Astrocyte of the cerebellum (primary cell): ENCODE measurements at places on chromosomes 3 and 15.
A peak's percentile ranks its signal among the peaks of the same experiment; 100 is the strongest.

DNA sequence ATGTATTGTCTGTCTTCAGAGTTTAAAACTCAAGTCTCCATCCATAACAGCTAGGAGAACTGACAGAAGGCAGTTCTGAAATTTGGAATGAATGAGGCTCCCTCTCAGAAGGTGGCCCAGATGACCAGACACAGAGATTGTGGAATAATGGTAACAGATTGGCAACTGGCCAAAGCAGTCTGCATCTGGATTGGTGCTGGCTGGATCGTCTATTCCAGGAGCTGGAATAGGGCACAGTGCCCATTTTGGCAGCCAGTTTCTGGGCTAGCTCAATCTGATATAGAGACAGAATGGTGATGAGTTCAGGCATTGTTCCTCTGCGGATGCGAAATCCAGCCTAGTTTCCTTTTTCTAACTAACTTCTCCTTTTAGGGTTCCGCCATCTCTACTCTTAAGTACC is 851.7 kb downstream of the PDCD6IP start:
- no peak for DNase-seq

GRCh38 chr3:122880173-122880572 is 85.3 kb downstream of the SLC49A4 start:
- no peak for DNase-seq

DNA sequence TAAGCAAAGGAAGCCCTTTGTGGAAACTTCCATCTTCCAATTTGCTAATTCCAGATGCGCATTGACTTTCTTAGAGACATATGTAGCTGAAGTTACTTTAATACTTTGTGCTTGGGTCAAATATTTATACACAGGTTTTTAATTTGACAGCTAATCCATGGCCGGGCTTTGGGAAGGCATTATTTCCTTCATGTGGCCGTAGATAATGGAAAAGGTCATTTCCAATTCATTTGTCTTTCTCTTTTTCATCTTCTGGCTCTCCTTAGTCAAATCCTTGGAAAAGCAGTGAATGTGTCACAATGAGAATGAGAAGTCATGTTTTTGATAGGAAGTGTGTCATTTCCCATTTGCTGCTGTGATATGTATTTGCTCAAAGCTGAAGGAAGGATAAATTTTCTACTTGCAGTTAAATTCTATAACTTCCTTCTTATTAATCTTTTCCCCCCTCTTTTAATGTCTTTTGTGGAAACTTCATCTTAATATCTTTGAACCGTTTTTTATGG is 323.3 kb downstream of the CLSTN2 start:
- no peak for DNase-seq

DNA sequence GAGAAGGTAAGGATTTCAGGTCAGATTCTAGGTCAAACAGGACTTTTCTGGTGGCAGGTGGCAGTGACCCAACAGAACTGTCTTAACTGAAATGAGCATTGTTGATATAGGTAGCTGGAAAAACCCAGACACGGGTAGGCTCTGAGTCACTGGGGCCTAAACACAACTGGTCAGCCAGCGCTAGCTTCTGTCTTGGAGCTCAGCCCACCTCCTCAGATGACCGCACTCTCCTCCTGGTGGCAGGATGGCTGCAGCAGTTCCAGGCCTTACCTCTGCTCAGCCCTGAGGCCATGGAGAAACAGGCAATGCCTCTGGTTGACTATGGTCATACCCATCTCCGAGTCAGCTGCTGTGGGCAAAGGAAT is 61.1 kb upstream of the GATA2 start:
- peak; percentile 37 for DNase-seq

DNA sequence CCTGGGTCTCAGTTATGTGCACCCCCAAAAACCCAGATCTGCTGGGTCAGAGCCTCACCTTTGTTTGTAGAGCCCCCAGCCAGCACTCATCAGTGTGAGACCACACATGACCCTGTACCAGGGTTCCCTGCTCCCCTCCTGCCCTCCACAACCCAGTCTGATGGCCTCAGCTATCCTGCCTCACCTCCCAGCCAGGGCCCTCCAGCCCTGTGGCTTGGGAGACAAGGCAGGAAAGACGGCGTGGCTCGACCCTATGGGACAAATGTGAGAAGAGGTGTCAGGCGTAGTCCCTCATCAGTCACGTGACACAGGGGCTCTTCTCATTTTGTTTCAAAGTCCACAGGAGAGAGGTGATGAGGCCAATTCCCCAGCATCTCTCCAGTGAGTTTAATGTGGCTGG is 28.3 kb upstream of the PRR23E start:
- DNase-seq, result no peak

DNA sequence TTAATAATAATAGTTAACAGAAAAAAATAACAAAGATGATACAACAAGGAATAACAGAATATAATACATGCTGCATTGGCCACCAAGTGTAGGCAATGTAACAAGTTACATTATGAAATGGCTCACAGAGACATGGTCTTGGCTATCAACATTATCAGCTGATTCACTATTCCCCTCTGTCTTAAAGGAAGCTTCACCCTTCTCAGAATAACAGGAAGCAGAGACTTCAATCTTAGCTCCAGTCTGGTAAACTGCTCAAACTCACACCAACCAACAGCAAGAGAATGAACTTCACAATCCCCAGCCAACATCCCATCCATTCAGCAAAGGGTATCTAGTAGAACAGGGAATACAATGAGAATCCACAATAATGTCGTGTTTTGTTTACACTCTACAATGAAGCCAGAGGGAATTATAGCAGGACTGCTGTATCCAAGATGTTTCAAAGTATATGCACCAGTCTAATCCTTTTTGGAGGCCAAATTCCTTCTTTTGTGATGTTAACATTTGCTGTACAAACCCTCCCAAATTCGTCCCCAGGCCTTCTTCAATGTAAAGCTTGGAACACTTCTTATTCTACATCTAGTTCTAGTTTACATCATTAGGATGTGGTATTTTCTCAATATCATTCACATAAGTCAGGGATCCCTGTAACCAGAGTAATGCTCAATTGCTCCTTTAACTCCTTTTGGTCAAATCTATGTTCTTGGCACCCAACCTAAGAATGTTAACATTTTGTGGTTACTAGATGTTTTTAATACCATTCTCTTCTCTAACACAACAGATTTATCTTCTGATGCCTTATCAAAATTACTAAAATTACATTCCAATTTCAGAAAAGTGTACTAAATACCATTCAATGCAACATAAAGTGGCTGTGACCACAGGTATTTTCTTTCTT is 52.4 kb upstream of the CMSS1 start:
- peak; percentile 68 for DNase-seq

DNA sequence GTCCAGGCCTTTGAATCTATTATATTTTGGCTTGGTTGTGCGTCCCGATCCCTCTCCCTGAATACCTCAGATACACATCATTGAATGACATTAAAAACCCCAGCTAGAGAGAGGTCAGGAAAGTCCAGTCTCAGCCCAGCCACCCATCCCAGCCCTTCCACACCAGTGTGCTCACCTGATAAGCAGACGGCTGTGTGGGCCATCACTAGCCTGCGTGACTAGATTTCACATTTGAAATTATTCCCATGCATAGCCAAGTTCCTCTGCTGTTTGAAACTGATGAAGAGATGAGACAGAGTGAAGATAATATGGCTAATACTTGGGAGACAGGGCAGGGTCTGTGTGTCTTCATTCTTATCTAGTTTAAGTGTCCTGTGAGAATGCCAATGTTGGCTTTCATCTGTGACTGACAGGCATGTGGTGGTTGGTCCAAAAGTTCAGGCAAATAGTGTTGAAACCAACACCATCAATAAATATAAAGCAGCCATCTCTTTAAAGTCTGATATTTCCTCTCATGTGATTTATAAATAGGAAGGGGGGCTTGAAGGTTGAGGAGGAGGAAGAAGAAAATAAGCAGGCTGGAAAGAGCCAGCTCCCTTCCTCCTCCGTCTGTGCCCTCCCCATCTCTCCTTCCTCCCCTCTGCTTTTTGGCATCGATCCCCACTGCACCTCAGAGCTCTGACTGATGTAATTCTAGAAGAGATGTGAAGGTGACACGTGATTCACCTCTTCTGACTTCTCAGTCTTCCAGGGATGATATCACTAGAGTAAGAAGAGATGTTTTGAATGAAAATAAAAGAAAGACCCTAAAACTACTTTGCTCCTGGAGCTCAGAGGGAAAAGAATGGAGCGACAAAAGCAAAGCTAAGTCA is 5.1 kb downstream of the FAM43A start:
- DNase-seq, result no peak

DNA sequence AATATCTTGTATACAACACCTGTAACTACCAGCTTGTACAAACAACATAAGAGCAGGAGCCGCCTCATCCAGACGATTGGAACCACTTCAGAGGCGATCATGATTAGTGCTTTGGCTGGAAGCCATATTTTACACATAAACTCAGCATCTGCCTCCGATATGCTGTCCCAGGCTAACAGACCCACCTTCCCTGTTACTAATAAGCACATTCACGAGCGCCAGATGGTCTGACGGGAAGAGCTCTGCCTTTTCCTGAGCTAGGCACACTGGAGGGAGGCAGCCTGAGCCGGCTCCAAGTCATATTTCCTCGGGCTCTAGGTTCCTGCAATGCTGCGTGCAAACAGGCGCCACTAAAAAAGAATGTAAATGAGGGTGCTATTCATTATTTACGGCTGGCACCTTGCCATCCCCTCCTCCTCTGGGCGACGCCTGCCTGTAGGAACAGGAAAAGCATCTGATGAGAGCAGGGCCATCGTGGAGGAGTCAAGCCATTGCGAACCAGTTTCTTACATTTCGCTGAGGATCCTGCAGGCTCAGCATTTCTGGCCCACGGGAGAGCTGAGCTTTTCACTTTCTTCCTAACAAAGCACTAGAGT is 98.2 kb downstream of the ANXA2 start:
- DNase-seq, result peak; percentile 9

DNA sequence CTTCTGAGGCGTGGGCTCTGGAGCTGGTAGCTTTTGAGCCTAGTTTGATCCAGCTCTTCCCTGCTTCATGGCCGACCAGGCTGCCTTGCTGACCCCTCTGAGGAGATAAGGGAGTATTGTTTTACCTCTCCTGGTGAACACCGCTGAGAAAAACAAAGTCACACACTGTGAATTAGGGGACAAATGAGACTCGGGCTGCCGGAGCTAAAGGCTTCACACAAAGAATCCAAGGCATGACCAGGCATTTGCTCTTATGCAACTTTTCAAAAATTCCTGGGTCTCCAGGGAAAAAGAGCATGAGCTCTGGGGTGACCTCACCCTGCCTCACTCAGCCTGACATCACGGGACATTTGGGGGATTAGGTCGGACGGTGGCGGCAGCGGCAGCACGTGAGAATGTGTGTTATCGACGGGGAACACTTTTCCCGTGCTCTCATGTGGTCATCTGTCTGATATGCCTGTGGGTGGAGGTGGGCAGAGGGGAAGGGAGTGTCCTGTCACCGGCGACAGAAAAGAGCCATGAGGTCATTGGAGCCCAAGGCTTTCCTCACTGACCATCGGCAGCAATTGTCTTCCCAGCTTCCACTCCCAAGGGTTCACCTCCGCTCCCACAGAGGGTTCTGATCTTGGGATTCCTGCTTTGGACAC is 61.0 kb downstream of the TMEM44 start:
- peak; percentile 42 for DNase-seq

DNA sequence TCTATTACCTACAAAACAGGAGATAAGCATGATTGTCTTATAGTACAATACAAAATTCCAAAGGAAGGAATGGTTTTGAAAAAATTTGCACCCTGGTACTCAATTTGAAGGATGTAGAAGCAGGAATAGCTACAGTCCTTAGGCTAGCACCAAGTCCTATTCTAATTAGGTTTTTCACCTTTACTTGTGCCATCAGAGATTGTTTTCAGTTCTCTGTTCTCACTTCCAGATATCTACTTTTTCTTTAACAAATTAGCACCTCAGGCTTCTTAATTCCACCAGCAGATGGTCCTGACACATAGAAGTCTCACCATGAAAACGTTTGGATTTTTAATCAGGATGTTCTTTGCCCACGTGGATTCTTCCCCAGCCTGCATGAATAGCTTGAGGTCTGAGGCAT is 43.8 kb downstream of the IL5RA start:
- DNase-seq, result no peak

DNA sequence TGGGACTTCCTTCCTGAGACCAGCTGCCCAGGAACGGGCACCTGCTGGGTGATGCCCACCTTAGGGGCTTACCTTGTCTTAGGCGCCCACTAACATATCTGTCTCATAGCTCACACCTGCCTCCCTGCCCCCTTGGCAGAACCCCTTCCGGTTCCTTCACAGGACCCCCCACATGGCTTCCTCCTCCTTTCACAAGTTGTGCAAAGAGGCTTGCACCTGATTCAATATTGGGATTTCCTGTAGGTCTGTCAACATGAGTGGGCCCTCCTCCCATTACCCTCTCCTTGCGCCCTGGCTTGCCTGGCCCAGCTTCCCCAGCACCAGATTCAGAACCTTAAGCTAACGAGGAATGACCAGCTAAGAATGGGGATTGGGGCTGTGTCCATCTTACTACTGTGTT is 633 bp downstream of the THPO start:
- no peak for DNase-seq

DNA sequence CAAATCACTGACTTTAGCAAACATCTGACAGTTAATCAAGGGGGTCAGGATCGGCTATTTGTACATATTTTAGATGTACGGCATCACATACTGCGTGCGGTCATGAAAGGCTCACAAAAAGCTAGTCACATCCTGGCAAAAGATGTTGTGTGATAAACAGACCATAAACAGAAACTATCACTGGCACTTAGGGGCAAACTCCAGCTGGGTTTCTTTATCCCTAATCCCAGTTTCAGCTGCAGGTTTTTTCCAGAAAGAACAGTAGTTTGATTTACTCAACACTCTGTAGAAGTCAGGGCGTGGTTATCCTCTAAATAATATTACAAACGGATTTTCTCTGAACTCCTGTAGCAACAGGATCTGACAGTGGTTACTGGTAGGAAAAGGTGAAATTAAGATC is 112.4 kb upstream of the BHLHE40 start:
- no peak for DNase-seq

GRCh38 chr3:15896500-15896899 is 98.7 kb upstream of the ANKRD28 start:
- DNase-seq, result no peak

GRCh38 chr15:71127083-71127482 is 11.8 kb downstream of the THSD4 start:
- no peak for DNase-seq

DNA sequence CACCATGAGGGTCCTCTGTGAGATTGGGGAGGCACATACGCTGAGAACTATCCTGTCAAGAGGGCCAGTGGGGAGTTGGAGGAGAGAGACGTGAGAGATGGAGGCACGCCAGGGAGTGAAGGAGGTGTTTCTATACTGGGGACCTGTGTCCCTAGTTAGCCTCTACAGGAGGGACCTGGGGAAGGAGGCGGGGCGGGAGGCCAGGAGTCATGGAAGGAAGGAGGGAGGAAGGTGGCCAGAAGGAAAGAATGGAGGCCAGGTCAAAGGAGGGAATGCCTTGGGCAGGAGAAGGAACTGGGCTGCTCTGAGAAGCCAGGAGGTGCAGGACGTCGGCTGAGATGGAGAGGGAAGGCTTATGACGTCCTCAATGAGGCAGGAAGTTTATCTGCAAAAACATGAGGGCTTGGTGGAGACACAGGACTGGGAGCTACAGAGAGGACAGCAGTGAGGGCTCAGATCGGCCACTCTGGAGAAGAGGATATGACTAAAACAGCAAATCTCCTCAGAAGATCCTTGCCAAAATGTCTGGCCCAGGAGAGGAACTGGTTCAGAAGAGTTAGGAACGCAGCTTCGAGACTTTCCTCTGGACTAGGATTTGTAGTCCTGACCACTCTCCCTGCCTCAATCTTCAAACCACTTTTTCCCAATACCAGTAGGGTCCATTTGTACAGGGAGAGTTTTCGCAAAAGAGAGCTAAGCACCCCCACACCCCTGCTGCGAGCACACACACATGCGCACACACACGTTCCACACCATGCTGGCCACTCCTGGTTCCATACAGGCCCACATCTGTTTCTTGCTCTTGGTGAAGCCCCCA is 59.9 kb downstream of the ADCY5 start:
- no peak for DNase-seq

GRCh38 chr3:7546253-7546652 is 685.3 kb downstream of the GRM7 start:
- DNase-seq, result no peak
